ENCODE measurements at places on chromosomes 5 and 9. TPM values are rescaled to one million over a fixed set of nuclear protein-coding genes. Genes with fewer than 3 reads are reported as not detected.

Gene NUTM2F
- not detected for total RNA-seq

Gene LECT2
- not detected for total RNA-seq

Gene PROP1
- total RNA-seq = not detected

Gene ZMAT2
- 77.0 TPM for total RNA-seq

GRCh38 chr9:112193572-112194288 lies 18.6 kb upstream of the SUSD1 start:
- no peak overlapping the region for H3K4me3 ChIP-seq
- no peak overlapping the region for H3K27ac ChIP-seq
- H3K36me3 ChIP-seq = no peaks in the 10 kb centered on the region

- H3K4me1 ChIP-seq = peaks cover 2% of the 10 kb centered on the region
- no peaks in the 10 kb centered on the region for H3K36me3 ChIP-seq
- H3K27ac ChIP-seq = no peak overlapping the region
- H3K27me3 ChIP-seq = no peaks in the 10 kb centered on the region
Observed at GRCh38 chr9:107176436-107177151, 106.5 kb upstream of the RAD23B start.

DNA sequence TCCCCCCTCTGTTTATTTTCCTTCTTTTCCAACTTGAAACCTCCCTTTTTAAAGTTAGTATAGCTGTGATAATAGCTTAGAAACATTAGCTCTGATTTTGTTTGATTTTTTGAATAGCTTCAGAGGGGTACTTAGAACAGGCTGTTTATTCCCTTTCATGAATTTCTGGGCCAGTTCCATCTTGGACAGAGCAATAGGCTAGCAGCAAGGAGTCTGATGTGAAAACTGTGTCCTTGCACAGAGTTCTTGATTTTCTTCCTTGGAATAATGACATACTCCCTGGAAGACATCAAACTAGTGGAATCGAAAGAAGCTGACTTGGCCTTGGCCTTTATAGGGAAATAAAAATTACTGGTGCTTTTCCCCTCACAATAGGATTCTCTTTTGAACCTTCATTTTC lies 32.9 kb downstream of the NTRK2 start:
- no peaks in the 10 kb centered on the region for H3K27me3 ChIP-seq
- H3K4me3 ChIP-seq = no peak overlapping the region
- no peaks in the 10 kb centered on the region for H3K36me3 ChIP-seq
- H3K4me1 ChIP-seq = no peaks in the 10 kb centered on the region
- H3K27ac ChIP-seq = no peak overlapping the region

Data from fibroblast of lung (primary cell).